ENCODE measurements at places on chromosomes 3 and 15.

GRCh38 chr3:117580806-117581205 lies 871.2 kb downstream of the TUSC7 start:
- no peak for DNase-seq

DNA sequence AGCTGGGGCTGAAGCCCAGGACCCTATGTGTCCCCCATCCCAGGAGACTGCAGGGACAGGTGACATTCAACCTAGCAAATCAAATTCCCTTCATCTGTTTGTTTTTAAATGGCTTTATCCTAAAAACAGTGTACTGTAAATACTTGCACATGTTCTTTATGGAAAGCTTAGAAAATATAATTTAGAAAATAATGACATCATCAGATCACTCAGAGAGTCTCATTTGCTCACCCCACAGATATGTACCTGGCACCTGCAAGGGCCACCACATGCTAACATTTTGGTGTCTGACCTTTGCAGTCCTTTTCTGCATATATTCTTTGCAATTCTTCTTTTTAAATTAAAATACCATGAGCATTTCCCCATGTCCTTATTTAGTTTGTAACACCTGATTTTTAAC lies 58.6 kb upstream of the FGD5 start:
- DNase-seq, result no peak

- peak; percentile 38 for DNase-seq
Observed at GRCh38 chr15:74768771-74769342, 13.0 kb upstream of the CSK start.

GRCh38 chr3:7249493-7250076 lies 388.7 kb downstream of the GRM7 start:
- DNase-seq, result no peak

DNA sequence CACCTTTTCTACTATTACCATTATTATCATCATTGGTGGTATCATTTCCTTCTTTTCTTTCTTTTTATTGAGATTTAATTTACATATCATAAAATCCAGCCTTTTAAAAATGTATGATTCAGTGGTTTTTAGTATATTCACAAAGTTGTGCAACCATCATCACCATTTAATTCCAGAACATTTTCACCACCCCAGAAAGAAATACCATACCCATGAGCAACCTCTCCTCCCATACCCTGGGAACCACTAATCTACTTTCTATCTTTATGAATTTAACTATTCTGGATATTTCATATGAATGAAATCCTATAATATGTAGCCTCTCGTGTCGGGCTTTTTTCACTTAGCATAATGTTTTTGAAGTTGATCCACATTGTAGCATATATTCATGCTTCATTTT lies 29.1 kb downstream of the AAGAB start:
- no peak for DNase-seq

GRCh38 chr3:134885877-134886621 lies 91.0 kb downstream of the EPHB1 start:
- no peak for DNase-seq

DNA sequence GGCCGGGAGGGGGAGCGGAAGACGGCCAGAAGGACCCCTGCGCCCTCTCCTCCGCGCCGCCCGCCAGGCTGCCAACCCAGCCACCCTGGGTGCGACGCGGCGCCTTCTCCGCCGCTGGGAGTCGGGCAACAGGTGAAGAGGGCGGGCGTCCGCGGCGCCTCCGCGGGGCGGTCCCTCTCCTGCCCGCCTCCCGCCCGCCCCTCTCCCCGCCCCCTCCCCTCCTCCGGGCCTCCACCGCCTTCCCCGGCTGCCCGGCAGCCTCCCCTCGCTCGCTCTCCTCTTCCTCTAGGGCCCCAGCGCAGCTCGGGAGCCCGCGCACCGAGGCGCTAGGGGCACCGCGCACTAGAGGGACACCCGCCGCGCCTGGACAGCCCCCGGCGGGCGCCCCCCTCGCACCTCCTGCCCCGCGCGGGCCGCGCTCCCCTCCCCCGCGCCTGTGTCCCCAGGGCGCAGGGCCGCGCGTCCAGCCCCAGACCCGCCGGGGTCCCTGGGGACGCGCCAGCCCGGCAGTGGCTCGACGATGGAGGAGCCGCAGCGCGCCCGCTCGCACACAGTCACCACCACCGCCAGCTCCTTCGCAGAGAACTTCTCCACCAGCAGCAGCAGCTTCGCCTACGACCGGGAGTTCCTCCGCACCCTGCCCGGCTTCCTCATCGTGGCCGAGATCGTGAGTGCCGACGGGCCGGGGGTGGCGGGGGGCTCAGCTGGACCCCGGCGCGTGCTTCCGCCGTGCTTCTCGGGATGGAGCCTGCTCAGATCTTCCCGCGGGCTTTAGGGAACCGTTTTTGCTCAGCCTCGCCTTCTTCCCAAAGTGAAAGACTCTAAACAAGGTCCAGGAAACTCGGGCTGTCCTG lies at the start of gene CMTM8:
Gene CMTM8 (plus strand): TSS at position 228 of the 854 bp plus-strand sequence. CDS start 293 bp downstream, at position 521.
- DNase-seq, result peak; percentile 48

DNA sequence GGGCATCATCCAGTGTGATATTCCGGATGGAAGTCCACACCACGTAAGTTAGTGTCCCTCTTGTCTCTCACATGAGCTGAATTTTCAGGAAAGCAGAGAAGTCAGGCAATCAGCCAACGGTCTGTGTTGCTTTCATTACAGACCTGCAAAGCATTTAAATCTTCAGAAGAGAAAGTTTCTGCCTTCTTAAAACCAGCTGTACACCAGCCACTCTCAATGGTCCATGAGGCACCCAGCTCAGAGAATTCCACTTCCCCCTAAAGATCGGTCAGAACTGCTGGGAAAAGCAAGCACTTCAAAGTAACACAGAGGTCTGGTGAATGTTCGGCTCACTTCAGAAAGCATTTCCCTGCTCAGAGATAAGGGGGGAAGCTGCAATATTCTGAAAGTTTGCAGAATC lies 903.7 kb downstream of the EPHA3 start:
- DNase-seq, result no peak

GRCh38 chr3:163384383-163384782 lies 1693.9 kb downstream of the SI start:
- no peak for DNase-seq

DNA sequence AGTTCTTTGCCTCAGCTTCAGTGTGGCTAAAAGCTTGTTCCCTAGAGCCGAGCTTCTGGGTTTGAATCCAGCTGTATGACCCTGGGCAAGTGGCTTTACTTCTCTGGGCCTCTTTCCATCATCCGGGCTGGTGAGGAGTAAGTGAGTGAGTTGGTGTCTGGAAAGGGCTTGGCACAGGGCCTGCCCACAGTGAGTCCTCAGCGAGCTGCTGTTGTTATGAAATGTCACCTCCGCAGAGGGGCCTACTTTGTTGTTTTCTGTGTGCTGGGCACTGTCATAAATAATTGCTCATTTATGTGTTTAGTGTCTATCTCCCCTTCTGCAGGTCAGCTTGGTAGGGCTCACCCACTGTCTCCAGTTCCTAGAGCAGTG lies 31.7 kb downstream of the SLC6A6 start:
- DNase-seq, result no peak

- DNase-seq, result no peak
Observed at GRCh38 chr15:88703533-88703932, 64.7 kb downstream of the ISG20 start.

- no peak for DNase-seq
Observed at GRCh38 chr3:110783541-110783940, 288.1 kb upstream of the NECTIN3 start.

DNA sequence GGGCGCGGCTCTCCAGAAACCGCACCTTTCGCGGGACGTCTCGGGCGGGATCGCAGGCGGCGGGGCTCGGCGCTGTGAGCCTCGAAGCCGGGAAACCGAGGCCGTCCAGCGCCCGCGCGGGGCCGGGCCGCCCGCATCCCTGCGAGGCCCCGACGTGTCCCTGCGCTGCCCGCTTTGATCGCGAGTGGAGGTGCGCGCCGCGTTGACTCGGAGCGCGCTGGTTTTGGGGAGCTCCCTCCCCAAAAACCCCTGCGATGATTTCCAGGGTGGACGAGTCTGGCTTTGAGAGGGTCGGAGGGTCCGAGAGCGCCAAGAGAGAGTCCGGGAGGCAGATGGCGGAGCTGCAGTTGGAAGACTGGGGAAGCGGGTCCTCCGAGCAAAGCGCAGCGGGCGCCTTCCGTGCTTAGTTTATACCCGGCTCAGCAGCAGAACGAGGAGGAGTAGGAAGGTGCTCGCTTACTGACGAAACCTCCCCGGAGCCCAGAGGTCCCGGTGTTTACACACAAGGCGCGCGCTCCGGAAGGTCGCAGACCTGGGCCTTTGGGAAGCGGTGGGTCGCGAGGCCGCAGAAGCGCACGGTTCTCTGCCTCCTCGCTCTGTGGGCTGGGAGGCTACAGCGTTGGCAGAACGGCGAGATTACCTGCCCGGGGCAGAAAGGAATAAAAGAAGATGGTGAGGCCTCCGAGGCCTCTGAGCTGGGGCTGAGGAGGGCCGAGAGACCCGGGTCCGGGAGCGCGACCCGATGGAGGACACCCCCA lies 687 bp downstream of the ALDH1A3 start:
- no peak for DNase-seq

GRCh38 chr3:83321891-83322290 lies 1560.4 kb upstream of the GBE1 start:
- DNase-seq, result no peak

DNA sequence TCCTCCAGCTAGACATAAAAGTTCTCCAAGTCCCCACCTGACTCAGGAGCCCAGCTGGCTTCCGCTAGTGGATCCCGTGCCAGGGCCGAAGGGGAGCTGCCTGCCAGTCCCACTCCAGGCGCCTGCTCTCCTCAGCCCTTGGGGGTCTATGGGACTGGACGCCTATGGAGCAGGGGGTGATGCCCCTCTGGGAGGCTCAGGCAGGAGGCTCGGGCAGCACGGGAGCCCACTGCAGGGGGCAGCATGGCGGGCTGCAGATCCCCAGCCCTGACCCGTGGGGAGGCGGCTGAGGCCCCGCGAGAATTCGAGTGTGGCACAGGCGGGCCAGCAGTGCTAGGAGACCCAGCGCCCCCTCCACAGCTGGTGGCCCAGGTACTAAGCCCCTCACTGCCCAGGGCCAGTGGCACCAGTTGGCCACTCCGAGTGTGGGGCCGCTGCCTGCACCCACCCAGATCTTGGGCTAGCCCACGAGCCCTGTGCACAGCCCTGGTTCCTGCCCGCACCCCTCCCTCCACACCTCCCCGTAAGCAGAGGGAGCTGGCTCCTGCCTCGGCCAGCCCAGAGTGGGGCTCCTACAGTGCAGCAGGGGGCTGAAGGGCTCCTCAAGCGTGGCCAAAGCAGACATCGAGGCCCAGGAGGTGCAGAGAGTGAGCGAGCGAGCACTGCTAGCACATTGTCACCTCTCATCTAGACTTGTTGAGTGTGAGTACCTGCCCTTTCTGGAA lies 221.3 kb upstream of the NSMCE3 start:
- no peak for DNase-seq

DNA sequence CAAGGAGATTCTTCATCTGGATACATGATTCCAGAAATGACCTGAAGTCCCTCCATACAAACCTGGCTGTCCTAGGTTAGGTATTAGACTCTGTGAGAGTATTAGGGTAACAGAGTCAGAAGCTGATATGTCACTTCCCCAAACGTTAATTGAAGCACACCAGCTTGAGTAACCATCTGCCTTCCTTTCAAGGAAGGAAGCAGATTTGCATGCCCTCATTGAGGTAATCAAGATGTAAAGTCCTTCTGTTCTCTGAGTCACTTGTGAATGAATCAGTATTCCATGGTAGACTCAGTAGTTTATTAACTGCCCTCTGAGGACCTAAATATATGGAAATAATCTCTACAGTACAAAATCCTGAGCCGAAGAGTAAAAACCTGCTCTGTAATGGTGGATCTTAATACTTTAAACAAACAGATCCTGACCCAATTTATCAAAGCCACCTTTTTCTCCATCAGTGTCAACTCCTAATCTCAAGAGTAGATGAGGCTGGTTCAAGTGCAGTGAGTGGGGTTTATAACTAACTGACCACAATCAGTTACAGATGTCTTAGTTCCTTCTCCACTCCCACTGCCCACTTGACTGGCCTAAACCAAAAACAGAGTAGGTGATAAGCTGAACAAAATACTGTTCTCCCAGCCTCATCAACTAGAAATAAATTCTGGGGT lies 246.2 kb upstream of the CHRM5 start:
- no peak for DNase-seq

DNA sequence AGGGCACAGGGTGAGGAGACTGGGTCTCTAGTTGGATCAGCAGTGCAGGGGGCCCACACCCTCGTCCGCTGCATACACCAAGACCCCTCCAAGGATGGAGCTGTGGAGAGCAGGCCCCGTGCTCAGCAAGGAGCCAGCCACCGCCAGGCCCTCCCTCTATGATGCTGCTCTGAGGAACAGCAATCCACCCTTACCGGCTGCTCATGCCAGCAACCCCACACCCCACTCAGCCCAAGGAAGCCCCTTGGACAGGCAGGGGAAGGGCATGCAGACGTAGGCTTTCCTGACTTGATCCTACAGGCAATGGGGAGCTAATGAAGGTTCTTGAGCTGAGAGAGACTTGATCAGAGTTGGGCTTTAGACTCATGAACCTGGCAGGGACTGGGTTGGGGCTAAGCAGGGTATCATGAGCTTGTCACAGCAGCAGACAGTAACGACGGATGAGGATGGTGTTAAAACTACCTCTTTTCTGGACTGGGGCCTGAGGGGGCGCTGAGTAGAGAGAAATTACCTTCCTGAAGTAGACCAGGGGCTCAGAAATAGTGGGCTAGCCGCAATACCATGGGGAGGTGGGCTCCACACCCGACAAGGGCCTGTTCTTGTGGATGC lies 50.5 kb upstream of the FGD5 start:
- no peak for DNase-seq
